H54 (cell line): ENCODE measurements at places on chromosomes 3 and 15.

DNA sequence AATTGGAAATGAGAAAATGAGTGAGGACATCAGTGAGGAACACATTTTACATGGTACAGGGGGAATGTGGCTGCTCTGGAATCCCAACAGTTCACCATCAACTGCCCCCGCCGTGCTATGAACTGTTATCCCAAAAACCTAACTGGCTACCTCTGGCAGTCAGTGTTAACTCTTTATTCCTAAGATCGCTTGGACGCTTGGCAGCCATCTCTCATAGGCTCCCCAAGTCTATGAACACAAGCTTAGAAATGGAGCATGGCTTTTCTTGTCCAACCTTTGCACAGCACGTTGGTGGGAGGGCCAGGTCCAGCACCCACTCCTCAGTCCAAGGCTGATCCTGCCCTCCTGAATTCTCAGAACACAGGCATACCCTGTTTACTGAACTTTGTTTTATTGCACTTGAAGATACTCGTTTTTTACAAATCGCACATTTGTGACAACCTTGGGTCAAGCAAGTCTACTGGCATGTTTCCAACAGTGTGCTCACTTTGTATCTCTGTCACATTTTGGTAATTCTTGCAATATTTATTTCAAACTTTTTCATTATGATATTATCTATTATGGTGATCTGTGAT, 53.6 kb downstream of the SENP2 start:
- no peak for DNase-seq

DNA sequence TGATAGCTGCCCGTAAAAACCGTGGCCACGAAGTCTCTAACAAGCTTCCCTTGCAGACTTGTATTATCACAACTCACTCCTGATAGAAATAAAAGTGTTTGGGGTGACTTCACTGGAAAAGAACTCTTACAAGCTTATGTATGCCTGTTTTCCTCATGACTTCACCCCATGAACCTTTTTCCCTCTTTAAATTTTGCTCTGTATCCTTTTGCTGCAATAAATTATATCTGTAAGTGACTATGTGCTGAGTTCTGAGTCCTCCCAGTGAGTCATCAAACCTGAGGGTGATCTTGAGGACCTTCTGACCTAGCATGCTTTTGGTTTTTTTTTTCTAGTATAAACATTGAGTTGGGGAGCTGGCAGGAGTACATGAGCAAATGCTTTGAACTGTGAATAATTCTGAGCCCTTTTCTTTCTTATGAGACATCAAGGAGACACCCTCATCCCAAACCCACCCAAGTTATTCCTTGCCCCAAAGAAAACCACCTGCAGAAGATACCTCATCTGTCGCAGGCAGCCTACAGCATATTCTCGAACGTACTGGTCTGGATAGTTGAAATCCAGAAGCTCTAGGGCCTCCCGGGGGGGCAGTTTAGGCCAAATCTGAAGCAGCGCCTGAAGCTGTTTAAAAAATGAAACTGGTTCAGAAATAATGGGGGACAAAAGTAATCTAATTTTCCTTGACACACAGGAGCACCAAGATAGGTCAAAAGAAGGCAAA, 85.9 kb downstream of the FAIM start:
- DNase-seq, result peak; percentile 36

GRCh38 chr3:33883538-33883950, 85.1 kb downstream of the PDCD6IP start:
- peak; percentile 22 for DNase-seq

GRCh38 chr15:78063217-78063616, 14.3 kb downstream of the TBC1D2B start:
- DNase-seq, result no peak

DNA sequence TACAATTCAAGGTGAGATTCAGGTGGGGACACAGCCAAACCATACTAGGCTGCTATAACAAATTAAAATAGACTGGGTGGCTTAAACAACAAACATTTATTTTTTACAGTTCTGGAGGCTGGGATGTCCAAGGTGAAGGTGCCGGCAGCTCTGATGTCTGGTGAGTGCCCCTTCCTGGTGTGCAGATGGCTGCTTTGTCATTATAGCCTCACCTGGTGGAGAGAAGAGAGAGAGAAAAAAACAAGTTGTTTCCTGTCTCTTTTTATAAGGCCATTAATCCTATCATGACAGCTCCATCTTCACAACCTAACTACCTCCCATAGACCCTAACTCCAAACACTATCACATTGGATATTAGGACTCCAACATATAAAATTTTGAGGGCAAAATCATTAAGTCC, 279.7 kb downstream of the ZIC1 start:
- DNase-seq, result no peak

GRCh38 chr3:175869404-175869803, 1010.3 kb downstream of the NAALADL2 start:
- DNase-seq, result no peak

GRCh38 chr3:12924437-12924836, 83.1 kb upstream of the RPL32 start:
- no peak for DNase-seq

GRCh38 chr3:52216585-52217408, 8.6 kb downstream of the TLR9 start:
- DNase-seq, result peak; percentile 96
